ENCODE measurements at places on chromosomes 11 and 22.

DNA sequence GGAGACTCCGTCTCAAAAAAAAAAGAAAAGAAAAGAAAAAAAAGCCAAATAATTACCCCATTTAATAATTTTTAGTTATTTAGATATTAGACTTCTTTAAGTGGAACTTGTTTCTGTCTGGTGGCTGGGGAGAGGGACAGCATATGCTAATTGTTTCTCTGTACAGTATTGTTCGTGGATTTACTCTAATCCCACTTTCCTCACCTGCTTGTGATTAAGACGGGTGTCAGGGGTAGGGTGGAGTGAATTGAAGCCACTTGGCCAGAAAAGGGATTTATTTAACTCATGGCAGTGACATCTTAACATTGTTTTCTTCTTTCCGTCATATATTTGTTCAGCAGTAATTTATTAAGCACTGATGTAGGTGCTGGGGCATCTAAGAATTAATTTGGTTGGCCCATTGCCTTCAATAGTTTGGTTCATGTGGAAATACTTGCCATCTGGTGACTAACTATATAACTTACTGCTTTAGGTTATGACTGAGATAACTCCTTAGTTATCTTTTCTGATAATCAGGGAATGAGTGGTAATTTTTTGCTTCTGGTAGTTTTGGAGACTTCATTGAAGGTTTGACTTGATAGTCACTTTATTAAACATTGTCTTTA is 4.6 kb downstream of the TNRC6B start:
- DNase-seq = no peak

GRCh38 chr22:37848587-37849088 is 581 bp upstream of the EIF3L start:
- DNase-seq = peak; percentile 60

DNA sequence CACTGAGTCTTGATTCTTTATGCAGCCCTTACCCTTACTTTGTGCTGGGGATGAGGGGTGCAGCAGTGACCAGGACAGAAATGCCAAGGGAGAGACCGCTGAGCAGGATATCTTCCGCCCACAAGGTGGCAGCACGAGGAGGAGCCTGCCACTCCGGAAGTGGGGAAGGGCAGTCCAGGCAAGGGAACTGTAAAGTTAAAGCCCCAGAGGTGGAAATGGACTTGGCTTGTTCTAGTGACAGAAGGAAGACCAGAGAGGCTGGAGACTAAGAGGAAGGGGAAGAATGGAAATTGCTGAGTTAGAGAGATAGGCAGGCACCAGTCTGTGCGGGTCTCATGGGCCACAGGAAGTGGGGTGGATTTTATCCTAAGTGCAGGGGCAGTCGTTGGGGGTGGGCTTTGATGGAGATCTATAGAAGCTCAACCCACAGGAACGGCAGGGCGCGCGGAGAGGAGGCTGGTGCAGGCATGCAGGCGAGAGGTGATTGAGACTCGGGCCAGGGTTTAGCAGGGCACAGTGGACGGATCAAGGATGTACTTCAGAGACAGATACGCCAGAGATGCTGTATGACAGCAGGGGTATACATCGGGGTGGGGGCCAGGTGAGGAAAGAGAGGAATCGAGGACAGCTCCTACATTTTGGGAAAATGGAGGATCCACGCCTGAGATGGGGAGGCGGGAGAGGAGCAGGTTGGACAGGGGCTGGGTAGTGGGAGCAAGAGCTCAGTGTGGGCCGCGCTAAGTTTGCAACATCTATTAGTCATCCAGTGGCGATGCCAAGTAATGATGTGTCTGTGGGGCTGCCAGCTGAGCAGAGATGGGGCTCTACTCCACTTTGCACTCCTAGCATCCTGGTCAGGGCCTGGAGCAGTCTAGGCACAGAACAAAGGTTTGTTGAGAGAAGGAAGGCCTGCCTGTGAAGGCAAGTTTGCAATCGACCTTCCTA is 3.3 kb upstream of the GRK2 start:
- DNase-seq = no peak

GRCh38 chr11:87719326-87720073 is 455.7 kb downstream of the RAB38 start:
- DNase-seq = no peak

DNA sequence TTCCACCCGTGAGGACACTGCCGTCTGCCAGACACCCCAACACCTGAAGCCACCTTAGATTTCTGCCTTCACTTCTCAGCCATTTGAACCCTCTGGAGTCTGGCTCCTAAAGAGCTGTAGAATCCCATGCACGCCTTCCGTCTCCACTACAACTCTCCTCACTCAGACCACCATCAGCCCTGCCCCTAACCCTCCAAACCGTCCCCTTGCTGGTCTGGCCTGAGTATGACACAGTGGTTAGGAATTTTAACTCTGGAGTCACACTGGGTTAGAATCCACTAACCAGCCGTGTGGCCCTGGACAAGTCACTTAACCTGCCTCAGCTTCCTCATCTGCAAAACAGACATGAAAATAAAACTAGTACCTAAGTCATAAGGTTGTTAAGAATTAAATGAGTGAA is 3.0 kb downstream of the CNIH2 start:
- no peak for DNase-seq

All from stimulated activated effector memory CD8-positive, alpha-beta T cell treated with anti-CD3 and anti-CD28 coated beads, Interleukin-12 subunit alpha, Interleukin-12 subunit beta, amount 100 ng/mL, for 72 hours (primary cell).